ENCODE measurements at places on chromosomes 12 and 14.
A peak's percentile ranks its signal among the peaks of the same experiment; 100 is the strongest.

GRCh38 chr12:132285991-132286681 is 43.3 kb downstream of the GALNT9 start:
- no peak for ATAC-seq
- no peaks in the 10 kb centered on the region for H3K36me3 ChIP-seq
- no peak overlapping the region for H3K27ac ChIP-seq

- no peak overlapping the region for H3K4me3 ChIP-seq
- H3K4me1 ChIP-seq: peaks cover 12% of the 10 kb centered on the region
- no peak for ATAC-seq
- H3K27ac ChIP-seq: no peak overlapping the region
- no peaks in the 10 kb centered on the region for H3K36me3 ChIP-seq
Measured at GRCh38 chr12:27549801-27550652, 26.0 kb downstream of the PPFIBP1 start.

GRCh38 chr12:11702959-11703358 is 53.5 kb downstream of the ETV6 start:
- peak overlapping the region; percentile 54 for H3K27ac ChIP-seq
- H3K4me3 ChIP-seq: no peak overlapping the region
- H3K36me3 ChIP-seq: peaks cover 33% of the 10 kb centered on the region
- H3K27me3 ChIP-seq: no peaks in the 10 kb centered on the region
- peaks cover 75% of the 10 kb centered on the region for H3K4me1 ChIP-seq

- H3K27ac ChIP-seq: no peak overlapping the region
- H3K4me1 ChIP-seq: no peaks in the 10 kb centered on the region
- ATAC-seq: no peak
- peaks cover 23% of the 10 kb centered on the region for H3K27me3 ChIP-seq
- no peak overlapping the region for H3K4me3 ChIP-seq
- H3K36me3 ChIP-seq: no peaks in the 10 kb centered on the region
Measured at GRCh38 chr12:1879633-1880032, 38.8 kb downstream of the CACNA2D4 start.

DNA sequence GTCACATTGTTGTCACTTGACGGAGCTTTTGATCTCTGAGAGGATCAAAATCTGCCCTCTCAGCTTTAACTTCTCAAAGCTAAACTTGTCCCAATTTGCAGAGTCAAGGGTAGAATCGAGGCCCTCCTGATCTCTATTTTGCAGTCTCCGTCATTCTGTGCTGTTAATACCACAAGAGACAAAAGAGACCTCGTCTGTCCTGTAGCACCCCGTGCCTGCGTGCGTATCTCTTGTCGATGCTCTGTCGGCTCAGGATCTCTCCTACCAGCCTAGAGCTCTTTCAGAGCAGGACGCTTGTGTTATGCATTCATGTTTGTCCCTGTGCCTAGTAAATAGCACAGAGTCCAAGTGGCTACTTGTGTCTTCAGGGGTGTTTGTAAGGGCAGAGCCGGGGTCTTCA is 5.1 kb downstream of the EVL start:
- H3K4me1 ChIP-seq: peaks cover 97% of the 10 kb centered on the region
- H3K36me3 ChIP-seq: peaks cover 33% of the 10 kb centered on the region
- peak overlapping the region; percentile 97 for H3K27ac ChIP-seq
- H3K27me3 ChIP-seq: no peaks in the 10 kb centered on the region
- H3K4me3 ChIP-seq: peak overlapping the region; percentile 40

DNA sequence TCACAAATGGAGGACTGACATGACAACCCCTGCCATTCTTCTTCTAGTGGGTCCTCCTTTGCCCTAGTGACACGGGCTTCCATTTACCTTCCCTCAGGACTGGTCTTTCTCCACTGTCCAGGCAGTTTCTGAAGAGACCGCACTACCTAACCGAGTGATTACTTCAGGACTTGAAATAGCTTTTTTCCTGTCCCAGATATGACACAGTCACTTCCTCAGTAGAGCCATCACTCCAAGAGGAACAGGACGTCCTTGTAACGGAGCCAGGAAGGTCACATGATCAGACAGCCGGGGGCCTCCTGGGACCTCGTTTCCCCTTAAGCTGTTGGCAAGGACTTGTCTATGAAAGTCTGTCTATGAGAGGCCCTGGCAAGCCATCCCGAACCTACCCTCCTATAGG is 62.3 kb downstream of the FOS start:
- no peaks in the 10 kb centered on the region for H3K27me3 ChIP-seq
- H3K27ac ChIP-seq: no peak overlapping the region
- H3K4me3 ChIP-seq: no peak overlapping the region
- H3K36me3 ChIP-seq: no peaks in the 10 kb centered on the region
- H3K4me1 ChIP-seq: peaks cover 35% of the 10 kb centered on the region

GRCh38 chr14:32633224-32633859 is 304.2 kb downstream of the AKAP6 start:
- H3K4me1 ChIP-seq: no peaks in the 10 kb centered on the region
- H3K4me3 ChIP-seq: no peak overlapping the region
- no peak for ATAC-seq
- no peaks in the 10 kb centered on the region for H3K27me3 ChIP-seq

Measured in stimulated activated memory B cell treated with anti-CD40 and anti-IgM and Interleukin-4, amounts not matched to agents 10 μg/mL and 1 μg/mL and 100 μg/mL, for 72 hours (primary cell).